Renal cortex interstitium (tissue), 15 donors: ENCODE measurements at places on chromosomes 16 and 17.

DNA sequence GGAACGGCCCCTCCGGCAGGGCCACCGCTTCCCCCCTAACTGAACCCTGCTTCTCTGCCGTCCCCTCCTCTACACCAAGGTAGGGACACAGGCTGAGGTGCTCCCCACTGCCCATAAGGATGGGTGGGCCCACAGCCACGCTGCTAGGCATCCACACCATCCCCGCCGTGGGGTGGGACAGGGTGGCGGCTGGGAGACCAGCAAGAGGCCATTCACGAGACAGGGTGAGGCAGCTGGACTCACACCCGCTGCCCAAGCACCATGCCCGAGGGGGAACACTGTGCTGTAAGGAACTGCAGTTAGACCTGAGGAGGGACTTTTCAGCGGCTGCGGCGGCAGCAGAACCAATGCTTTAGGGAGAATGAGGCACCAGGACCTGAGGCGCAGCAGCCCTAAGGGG is 47.5 kb upstream of the RRN3 start:
- DNase-seq = no peak

DNA sequence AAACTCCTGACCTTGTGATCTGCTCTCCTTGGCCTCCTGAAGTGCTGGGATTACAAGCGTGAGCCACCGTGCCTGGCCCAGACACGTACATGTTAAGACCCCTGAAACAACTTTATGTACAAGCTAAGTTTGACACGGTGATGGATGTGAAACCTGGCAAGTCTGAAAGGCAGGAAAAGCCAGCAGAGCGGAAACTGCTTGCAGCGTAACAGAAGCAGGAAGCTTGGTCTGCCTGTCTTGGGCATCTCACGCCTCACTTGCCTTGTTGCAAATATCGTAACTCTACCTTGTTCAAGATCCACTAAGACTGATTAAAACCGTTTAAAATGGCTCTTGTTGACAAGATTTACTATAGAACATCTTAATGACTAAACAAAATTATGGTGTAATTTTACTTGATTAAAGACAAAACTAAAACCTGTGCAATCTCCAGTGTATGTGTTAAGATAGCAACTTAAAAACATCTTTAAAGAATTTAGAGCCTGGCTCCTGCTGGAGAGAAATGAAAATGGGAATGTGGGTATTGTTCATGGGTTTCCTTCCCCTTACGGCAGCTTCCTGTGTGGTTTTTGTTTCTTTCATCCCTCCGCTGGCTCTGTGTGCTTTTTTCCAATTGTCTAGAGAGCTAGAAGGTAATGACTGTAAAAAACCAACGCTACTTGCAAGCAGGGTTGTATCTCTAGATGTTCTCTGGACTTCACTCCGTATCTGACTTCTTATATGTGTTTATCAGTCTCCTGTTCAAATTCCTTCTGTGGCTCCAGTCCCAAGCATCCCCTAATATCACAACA is 477.6 kb downstream of the XYLT1 start:
- no peak for DNase-seq

DNA sequence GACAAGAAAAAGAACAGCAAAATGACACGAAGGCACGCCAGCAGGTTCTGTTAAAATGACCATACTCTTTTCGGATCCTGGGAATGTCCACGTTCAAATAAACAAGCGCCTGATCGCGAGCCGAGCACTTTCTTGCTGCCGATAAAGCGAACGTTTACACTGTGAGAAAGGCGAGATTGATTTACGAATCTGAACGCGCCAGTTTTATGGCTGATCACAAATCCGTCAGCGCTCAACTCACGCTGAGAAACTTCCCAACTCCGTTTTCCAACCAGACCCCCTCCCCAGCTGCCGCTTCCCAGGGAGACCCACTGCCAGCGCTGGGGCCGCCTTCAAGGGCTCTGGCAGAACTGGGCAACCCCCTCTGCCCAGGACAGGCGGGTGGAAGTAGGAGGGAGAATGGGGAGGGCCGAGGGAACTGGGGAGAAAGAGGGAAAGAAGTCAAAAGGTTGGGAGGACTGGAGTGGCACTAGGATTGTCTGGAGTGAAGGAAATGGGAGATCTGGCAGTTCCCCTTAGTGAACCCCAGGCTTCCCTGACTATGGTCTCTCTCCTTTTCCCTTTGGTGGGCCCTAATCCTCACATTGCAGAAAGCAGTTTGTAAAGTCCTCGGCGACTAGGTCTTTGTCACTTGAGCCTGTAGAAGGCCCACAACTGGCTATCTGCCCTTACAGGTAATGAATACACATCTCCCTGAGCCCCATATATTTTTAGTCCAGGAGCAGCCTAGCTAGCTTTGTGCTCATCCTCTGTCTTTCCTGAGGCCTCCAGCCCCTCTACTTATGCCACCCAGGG is 6.9 kb downstream of the HOXB4 start:
- DNase-seq = no peak

DNA sequence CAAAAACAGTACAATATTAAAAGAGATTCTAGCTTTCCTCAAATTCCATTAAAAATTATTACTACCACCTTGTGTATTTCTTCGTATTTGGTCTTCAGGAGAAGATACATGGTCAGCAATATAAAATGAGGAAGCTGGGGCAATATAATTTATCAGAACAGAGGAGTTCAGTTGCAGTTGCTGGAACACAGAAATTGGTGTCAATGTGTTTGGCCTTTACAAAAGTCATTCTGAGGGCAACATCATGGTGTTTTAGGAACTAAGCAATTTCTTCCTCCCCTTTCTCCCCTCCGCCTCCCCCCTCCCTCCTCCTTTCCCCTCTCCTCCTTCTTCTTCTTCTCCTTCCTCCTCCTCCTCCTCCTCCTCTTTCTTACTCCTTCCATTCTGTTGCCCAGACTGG is 102.1 kb downstream of the YPEL2 start:
- no peak for DNase-seq

- no peak for DNase-seq
These were observed 913 bp downstream of the CDIP1 start for GRCh38 chr16:4537376-4538343.
